ENCODE measurements at places on chromosomes 4 and X.

GRCh38 chr4:139764686-139765310 lies 99.2 kb downstream of the MGST2 start:
- H3K27me3 ChIP-seq: no peaks in the 10 kb centered on the region
- DNase-seq: no peak
- no peaks in the 10 kb centered on the region for H3K36me3 ChIP-seq
- no peak overlapping the region for H3K27ac ChIP-seq

DNA sequence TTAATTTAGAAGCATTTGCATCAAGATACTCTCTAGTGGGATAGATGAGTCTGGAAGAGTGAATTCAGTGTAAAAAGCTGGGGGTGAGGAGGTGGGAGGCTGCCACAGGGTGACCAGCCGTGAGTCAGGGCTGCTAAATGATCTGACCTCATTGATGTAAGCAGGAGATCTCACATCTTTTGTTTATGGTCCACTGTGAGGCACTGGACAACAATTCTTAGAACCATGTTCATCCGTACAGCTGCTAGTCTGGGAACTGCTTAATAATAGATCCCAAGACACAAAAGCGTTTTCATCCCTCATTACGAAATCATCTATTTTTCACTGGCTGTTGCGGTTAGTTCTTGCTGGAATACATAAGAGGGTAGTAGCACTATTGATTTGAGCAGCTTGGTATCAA lies 14.1 kb downstream of the KLF3 start:
- peaks cover 9% of the 10 kb centered on the region for H3K36me3 ChIP-seq
- H3K27ac ChIP-seq: peak overlapping the region; percentile 19
- H3K4me1 ChIP-seq: peaks cover 81% of the 10 kb centered on the region

DNA sequence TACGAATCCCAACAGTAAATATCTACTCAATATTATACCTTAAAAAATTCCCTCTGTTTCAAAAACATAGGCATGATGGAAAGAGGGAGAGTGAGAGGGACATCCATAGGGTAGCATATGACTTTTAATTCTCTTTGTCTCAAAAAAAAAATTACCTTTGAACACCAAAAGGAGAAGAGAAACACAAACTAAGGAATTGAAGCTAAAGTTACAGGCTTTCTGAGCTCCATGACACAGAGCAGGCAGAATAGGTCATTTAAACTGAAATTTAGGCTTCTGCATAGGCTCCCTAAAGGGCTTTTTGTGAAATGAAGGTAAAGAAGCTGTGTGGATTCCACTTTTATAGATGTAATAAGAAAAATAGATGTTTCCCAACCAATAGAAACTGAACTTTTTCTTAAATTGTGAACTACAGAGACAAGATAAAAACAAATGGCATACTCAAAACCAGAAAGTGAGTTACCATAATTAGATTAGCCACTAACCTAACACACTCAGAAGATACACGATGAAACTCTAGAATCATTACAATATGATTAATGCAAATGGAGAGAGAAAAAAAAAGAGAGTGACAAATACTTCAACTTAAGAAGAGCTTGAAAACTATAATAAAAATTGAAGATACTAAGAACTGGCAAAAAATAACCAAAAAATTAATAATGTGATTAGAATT lies 584.6 kb downstream of the GABRG1 start:
- no peak overlapping the region for H3K27ac ChIP-seq
- DNase-seq: no peak
- H3K27me3 ChIP-seq: no peaks in the 10 kb centered on the region

DNA sequence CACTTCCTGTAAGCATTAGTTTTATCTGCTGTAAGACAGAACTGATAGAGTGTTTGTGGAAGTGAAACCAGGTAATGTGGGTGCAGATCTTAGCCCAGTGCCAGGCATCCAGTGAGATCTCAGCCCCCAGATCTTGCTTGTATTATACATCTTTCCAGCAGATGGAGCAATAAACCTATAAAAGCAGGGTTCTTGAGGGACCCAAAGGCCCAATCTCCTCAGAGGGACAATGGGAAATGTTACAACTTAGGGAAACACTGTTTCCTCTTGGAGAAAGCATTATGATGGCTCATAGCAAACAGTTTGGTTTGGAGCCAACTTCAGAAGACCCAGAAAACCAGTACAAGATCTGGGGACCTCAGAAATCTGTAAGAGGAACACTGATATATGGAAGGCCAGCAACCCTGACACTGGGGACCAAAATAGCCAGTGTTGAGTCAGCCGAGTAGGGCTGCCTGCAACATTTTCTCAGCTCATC lies 206.3 kb downstream of the SLC7A11 start:
- H3K36me3 ChIP-seq: no peaks in the 10 kb centered on the region
- DNase-seq: no peak
- no peaks in the 10 kb centered on the region for H3K27me3 ChIP-seq
- no peak overlapping the region for H3K27ac ChIP-seq
- no peak overlapping the region for H3K4me3 ChIP-seq

GRCh38 chr4:120056246-120056645 lies 10.4 kb downstream of the MAD2L1 start:
- H3K4me1 ChIP-seq: peaks cover 6% of the 10 kb centered on the region
- H3K4me3 ChIP-seq: no peak overlapping the region
- H3K27me3 ChIP-seq: no peaks in the 10 kb centered on the region
- no peak overlapping the region for H3K27ac ChIP-seq
- no peak for DNase-seq

DNA sequence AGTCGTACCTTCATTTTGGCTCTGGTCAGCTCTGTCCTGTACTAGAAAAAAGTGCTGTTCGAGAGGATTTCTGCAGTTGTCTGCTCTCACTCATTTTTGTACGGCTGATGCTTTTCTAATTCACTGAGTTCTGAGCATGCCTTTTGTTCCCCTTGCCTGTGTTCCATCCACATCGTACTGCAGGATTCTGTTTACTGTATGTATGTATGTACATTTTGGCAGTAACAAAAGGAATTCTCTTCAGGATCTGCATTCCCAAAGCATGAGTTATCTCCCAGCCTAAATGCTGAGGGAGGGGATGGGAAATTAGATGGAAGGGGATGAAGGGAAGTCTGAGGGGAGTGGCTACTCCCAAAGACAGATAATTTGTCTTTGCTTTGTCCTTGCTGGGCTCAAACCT lies 87.6 kb downstream of the GBA3 start:
- DNase-seq: no peak
- no peak overlapping the region for H3K4me3 ChIP-seq
- no peaks in the 10 kb centered on the region for H3K4me1 ChIP-seq

GRCh38 chr4:76689145-76689817 lies 208.7 kb downstream of the SOWAHB start:
- DNase-seq: peak; percentile 18
- peak overlapping the region; percentile 56 for H3K4me3 ChIP-seq
- H3K36me3 ChIP-seq: no peaks in the 10 kb centered on the region
- H3K27me3 ChIP-seq: peaks cover 60% of the 10 kb centered on the region
- H3K4me1 ChIP-seq: peaks cover 12% of the 10 kb centered on the region

GRCh38 chrX:105006103-105006502 lies 214.4 kb downstream of the TEX13A start:
- DNase-seq: no peak
- H3K36me3 ChIP-seq: no peaks in the 10 kb centered on the region
- H3K27ac ChIP-seq: no peak overlapping the region
- H3K27me3 ChIP-seq: no peaks in the 10 kb centered on the region
- H3K4me1 ChIP-seq: no peaks in the 10 kb centered on the region

GRCh38 chrX:9693307-9694001 lies 72.2 kb downstream of the GPR143 start:
- H3K27ac ChIP-seq: no peak overlapping the region
- DNase-seq: no peak
- H3K36me3 ChIP-seq: peaks cover 11% of the 10 kb centered on the region
- no peak overlapping the region for H3K4me3 ChIP-seq
- H3K27me3 ChIP-seq: no peaks in the 10 kb centered on the region

GRCh38 chrX:154471839-154472684 lies 7.0 kb downstream of the LAGE3 start:
- H3K4me1 ChIP-seq: peaks cover 11% of the 10 kb centered on the region
- no peak overlapping the region for H3K4me3 ChIP-seq
- DNase-seq: no peak
- H3K36me3 ChIP-seq: peaks cover 2% of the 10 kb centered on the region

DNA sequence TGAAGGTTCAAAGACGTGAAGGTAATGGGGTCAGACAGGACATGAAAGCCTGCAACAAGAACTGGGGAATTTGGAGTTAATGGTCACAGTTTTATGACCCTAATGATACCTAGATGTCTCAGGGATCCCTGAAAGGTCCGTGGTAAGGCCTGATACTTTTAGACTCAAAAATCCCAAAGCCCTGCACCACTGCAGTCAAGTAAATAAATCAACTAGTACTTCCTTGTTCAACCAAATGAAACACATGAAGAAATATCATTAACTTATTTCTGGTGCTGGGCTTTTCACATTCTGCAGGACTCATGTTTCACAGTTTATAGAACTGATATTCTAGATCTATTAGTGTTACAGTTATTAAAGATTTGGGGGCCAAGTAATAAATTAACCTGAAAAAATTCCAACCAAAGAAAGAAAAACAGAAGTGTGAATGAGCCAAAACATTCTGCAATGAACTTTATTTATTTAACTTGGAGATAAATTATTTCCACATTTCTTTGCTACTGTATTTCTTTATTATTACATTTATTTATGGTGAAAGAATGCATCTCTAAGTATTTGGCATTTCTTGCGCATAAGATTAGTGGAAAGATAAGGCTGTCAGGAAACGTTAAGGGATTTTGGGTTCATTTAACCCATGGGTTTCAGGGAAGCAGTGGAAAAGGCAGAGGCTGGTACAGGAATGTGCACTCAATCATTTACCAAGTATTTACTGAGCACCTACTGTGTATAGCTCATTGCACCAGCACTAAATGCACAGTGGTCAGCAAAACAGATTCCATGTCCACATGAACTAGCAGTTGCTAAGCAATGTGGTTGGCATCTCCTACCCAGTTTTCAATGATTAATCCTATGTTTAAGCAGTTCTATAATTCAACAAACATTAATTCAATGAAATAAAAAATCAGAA lies 8.7 kb downstream of the WDFY3 start:
- no peak overlapping the region for H3K27ac ChIP-seq
- no peaks in the 10 kb centered on the region for H3K4me1 ChIP-seq
- no peak overlapping the region for H3K4me3 ChIP-seq
- no peak for DNase-seq

DNA sequence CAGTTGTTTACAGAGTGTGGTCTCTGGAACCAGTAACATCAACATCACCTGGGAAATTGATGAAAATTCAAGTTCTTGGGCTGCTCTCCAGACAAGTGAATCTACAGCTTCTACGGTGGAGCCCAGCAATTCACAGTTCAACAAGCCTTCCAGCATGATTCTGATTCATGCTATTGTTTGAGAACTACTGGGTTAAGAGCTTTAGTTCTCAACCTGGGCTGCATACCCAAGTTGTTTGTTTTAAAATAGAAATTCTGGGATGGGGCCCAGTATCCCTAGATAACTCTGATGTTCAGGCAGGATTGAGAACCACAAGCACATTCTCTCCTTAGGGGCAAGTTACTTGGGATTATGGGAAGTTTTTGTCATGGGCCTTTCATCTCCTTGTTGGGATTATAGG lies 37.9 kb upstream of the PGK1 start:
- no peaks in the 10 kb centered on the region for H3K36me3 ChIP-seq
- H3K4me3 ChIP-seq: no peak overlapping the region
- no peak overlapping the region for H3K27ac ChIP-seq
- no peaks in the 10 kb centered on the region for H3K27me3 ChIP-seq
- peaks cover 14% of the 10 kb centered on the region for H3K4me1 ChIP-seq

GRCh38 chr4:68891678-68892077 lies 59.9 kb downstream of the UGT2A3 start:
- DNase-seq: no peak
- H3K4me3 ChIP-seq: no peak overlapping the region
- no peak overlapping the region for H3K27ac ChIP-seq
- H3K36me3 ChIP-seq: no peaks in the 10 kb centered on the region
- no peaks in the 10 kb centered on the region for H3K4me1 ChIP-seq
- no peaks in the 10 kb centered on the region for H3K27me3 ChIP-seq

GRCh38 chr4:6776920-6777635 lies 5.4 kb upstream of the KIAA0232 start:
- no peaks in the 10 kb centered on the region for H3K27me3 ChIP-seq
- peak; percentile 19 for DNase-seq
- no peaks in the 10 kb centered on the region for H3K36me3 ChIP-seq
- H3K4me3 ChIP-seq: no peak overlapping the region
- peaks cover 38% of the 10 kb centered on the region for H3K4me1 ChIP-seq

DNA sequence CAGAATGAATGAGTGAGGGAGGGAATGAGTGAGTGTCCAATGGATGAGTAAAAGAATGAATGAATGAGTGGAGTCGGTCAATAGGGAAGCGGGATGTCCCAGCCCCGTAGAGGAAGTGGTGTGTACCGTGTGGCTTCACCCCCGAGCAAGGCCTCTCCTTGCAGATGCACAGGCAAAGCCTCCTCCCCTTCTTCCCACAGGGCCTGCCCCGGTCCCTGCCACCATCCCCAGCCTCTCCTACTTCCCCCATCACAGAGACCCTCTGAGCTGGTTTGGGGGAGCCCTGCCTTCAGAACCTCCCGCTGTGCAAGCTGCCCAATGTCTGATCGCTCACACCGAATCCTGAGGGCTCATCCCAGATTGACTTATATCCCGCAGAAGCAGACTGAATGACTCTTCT lies 13.6 kb downstream of the HTRA3 start:
- no peaks in the 10 kb centered on the region for H3K36me3 ChIP-seq
- no peak for DNase-seq
- no peak overlapping the region for H3K27ac ChIP-seq
- H3K4me3 ChIP-seq: no peak overlapping the region
- H3K4me1 ChIP-seq: no peaks in the 10 kb centered on the region

- H3K4me1 ChIP-seq: no peaks in the 10 kb centered on the region
- H3K27ac ChIP-seq: no peak overlapping the region
- peaks cover 12% of the 10 kb centered on the region for H3K27me3 ChIP-seq
- H3K36me3 ChIP-seq: no peaks in the 10 kb centered on the region
- no peak for DNase-seq
- H3K4me3 ChIP-seq: no peak overlapping the region
These were observed 7.4 kb downstream of the SCD5 start for GRCh38 chr4:82791179-82791578.

DNA sequence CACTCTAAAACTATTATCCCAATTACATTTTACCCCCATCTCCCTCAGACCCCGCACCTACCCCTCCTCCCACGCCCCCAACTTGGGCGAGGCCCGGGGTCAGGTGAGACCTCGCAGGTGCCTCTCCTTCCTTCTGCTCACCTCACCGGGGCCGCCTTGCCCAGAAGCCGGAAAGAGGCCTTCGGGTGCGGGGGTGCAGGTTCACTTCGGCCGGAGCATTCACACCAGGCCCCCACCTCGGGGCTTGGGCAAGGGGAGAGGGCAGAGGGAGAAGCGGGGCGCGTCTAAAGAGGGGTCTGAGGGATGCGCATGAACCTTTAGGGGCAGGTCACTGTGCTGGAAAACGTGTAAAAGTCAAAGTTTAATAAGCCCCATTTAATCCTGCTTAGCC lies 427 bp downstream of the ZNF182 start:
- peaks cover 22% of the 10 kb centered on the region for H3K36me3 ChIP-seq
- peak overlapping the region; percentile 99 for H3K27ac ChIP-seq
- peak overlapping the region; percentile 99 for H3K4me3 ChIP-seq
- DNase-seq: peak; percentile 11
- no peaks in the 10 kb centered on the region for H3K27me3 ChIP-seq
